ENCODE measurements at places on chromosomes 11 and 22.

- no peak overlapping the region for H3K4me3 ChIP-seq
- DNase-seq, result no peak
- peaks cover 79% of the 10 kb centered on the region for H3K27me3 ChIP-seq
- no peaks in the 10 kb centered on the region for H3K36me3 ChIP-seq
Observed at GRCh38 chr11:17428261-17428660, 39.8 kb upstream of the KCNJ11 start.

- no peak overlapping the region for H3K27ac ChIP-seq
- no peaks in the 10 kb centered on the region for H3K36me3 ChIP-seq
- no peaks in the 10 kb centered on the region for H3K4me1 ChIP-seq
- H3K27me3 ChIP-seq, result no peaks in the 10 kb centered on the region
- no peak for DNase-seq
Observed at GRCh38 chr11:40417627-40418026, 1041.8 kb downstream of the LRRC4C start.

- H3K36me3 ChIP-seq, result no peaks in the 10 kb centered on the region
- H3K27me3 ChIP-seq, result no peaks in the 10 kb centered on the region
- peak overlapping the region; percentile 22 for H3K4me3 ChIP-seq
- DNase-seq, result no peak
Observed at GRCh38 chr11:28702450-28702790, 594.2 kb downstream of the METTL15 start.

- H3K4me3 ChIP-seq, result no peak overlapping the region
- H3K27me3 ChIP-seq, result no peaks in the 10 kb centered on the region
- H3K27ac ChIP-seq, result no peak overlapping the region
- H3K36me3 ChIP-seq, result no peaks in the 10 kb centered on the region
- H3K4me1 ChIP-seq, result peaks cover 7% of the 10 kb centered on the region
- DNase-seq, result no peak
Observed at GRCh38 chr11:103699656-103700055, 336.8 kb upstream of the DDI1 start.

DNA sequence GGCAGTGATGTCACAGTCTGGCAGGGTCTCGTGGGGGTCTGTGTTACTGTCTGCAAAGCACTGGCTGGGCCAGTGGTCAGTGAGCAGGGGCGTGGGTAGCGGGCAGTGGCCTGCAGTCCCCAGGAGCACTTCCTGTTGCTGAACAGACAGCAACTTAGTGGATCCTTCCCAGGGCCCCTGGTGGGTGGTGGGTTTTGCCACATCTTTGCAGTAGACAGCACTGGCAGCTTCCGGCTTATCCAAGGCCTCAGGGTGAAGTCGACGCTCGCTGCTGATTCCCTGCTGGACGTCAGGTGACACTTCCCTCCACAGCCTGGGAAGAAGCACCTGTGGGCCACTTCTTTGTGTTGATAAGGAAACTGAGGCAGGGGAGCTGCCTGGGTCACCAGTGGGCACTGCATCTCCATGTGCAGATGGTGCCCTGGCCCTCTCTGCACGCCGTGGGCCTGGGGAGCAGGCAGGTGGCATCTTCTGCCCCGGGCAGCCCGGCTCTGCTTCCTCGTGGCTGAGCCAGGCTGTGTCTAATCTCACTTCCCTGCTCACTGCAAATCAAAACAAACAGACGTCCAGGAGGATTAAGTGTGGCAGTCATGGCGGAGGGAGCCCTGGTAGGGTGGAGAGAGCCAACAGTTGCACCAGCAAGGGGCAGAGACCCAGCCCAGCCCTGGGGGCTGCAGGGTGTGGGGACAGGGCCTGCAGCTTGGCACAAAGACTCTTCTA, 79.8 kb downstream of the KCNQ1 start:
- no peak overlapping the region for H3K4me3 ChIP-seq
- H3K27me3 ChIP-seq, result peaks cover 31% of the 10 kb centered on the region
- no peak overlapping the region for H3K27ac ChIP-seq
- no peaks in the 10 kb centered on the region for H3K4me1 ChIP-seq

- H3K27ac ChIP-seq, result peak overlapping the region; percentile 97
- DNase-seq, result no peak
- H3K4me3 ChIP-seq, result no peak overlapping the region
- peaks cover 38% of the 10 kb centered on the region for H3K4me1 ChIP-seq
- H3K36me3 ChIP-seq, result peaks cover 25% of the 10 kb centered on the region
Observed at GRCh38 chr11:122813176-122813893, 25.0 kb upstream of the CRTAM start.

DNA sequence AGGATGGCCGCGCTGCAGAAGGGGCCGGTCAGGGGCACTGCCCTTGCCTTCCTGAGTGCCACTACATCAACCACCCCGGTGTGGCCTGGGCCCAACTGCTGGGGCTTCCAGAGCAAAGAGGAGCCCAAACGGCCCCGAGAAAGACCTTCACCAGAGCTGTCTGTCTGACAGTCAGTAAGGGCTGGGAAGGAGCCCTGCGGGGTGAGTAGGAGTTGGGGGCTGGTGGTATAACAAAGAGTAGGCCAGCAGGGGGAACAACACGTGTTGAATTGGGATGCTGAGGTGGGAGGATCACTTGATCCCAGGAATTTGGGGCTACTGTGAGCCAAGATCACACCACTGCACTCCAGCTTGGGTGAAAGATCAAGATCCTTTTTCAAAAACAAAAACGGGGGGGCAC, 3.9 kb downstream of the GSTT4 start:
- H3K27me3 ChIP-seq, result no peaks in the 10 kb centered on the region
- H3K4me1 ChIP-seq, result peaks cover 9% of the 10 kb centered on the region
- no peak for DNase-seq
- H3K36me3 ChIP-seq, result no peaks in the 10 kb centered on the region

- no peaks in the 10 kb centered on the region for H3K4me1 ChIP-seq
- DNase-seq, result no peak
- H3K4me3 ChIP-seq, result no peak overlapping the region
Observed at GRCh38 chr11:120515186-120515723, 3.7 kb downstream of the GRIK4 start.

DNA sequence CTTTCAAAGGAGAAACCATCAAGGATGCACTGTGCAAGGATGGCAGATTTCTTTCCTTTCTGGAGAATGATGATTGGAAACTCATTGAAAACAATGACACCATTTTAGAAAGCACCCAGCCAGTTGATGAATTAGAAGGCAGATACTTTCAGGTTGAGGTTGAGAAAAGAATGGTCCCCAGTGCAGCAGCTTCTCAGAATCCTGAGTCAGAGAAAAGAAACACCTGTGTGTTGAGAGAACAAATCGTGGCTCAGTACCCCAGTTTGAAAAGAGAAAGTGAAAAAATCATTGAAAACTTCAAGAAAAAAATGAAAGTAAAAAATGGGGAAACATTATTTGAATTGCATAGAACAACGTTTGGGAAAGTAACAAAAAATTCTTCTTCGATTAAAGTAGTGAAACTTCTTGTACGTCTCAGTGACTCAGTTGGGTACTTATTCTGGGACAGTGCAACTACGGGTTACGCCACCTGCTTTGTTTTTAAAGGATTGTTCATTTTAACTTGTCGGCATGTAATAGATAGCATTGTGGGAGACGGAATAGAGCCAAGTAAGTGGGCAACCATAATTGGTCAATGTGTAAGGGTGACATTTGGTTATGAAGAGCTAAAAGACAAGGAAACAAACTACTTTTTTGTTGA, 9.8 kb downstream of the FAM111A start:
- no peak overlapping the region for H3K27ac ChIP-seq
- no peaks in the 10 kb centered on the region for H3K4me1 ChIP-seq
- no peak overlapping the region for H3K4me3 ChIP-seq
- no peaks in the 10 kb centered on the region for H3K27me3 ChIP-seq

DNA sequence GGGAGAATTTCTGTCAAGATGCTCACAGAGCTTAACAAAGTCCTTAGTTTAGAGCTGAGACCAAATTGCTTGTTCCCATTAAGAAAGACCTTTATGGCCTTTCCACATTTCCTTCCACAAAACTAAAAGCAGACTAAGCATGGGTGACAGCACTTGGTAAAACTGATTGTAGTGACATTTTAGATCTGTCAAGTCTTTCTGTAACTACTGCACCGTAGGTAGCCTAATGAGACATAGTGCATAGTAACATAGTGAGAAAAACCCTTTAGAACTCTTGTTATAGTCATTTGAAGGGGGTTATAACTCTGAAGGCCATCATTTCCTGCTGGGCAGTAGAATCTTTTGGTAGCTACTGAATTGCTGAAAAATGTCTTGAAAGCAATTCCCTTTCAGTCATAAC, 990.9 kb upstream of the CNTN5 start:
- no peak overlapping the region for H3K4me3 ChIP-seq
- no peak overlapping the region for H3K27ac ChIP-seq

- H3K4me1 ChIP-seq, result peaks cover 38% of the 10 kb centered on the region
- peak; percentile 93 for DNase-seq
- H3K4me3 ChIP-seq, result peak overlapping the region; percentile 45
- H3K27me3 ChIP-seq, result no peaks in the 10 kb centered on the region
- H3K36me3 ChIP-seq, result peaks cover 54% of the 10 kb centered on the region
Observed at GRCh38 chr22:50282361-50283155, 12.4 kb upstream of the MAPK11 start.

GRCh38 chr11:2306452-2306823, 4.6 kb downstream of the TSPAN32 start:
- no peaks in the 10 kb centered on the region for H3K36me3 ChIP-seq
- no peak overlapping the region for H3K27ac ChIP-seq
- DNase-seq, result no peak
- H3K4me1 ChIP-seq, result no peaks in the 10 kb centered on the region
- no peak overlapping the region for H3K4me3 ChIP-seq

GRCh38 chr11:12200991-12201985, 90.9 kb downstream of the MICAL2 start:
- H3K4me3 ChIP-seq, result no peak overlapping the region
- 0 out of 2 replicates have a peak, but pooled peaks cover 4% of the 10 kb centered on the region for H3K36me3 ChIP-seq
- DNase-seq, result no peak
- H3K27me3 ChIP-seq, result no peaks in the 10 kb centered on the region
- no peak overlapping the region for H3K27ac ChIP-seq

- DNase-seq, result no peak
- no peaks in the 10 kb centered on the region for H3K4me1 ChIP-seq
- no peak overlapping the region for H3K27ac ChIP-seq
- 0 out of 2 replicates have a peak, but pooled peaks cover 6% of the 10 kb centered on the region for H3K27me3 ChIP-seq
Observed at GRCh38 chr11:132330515-132330914, 960.1 kb downstream of the NTM start.

DNA sequence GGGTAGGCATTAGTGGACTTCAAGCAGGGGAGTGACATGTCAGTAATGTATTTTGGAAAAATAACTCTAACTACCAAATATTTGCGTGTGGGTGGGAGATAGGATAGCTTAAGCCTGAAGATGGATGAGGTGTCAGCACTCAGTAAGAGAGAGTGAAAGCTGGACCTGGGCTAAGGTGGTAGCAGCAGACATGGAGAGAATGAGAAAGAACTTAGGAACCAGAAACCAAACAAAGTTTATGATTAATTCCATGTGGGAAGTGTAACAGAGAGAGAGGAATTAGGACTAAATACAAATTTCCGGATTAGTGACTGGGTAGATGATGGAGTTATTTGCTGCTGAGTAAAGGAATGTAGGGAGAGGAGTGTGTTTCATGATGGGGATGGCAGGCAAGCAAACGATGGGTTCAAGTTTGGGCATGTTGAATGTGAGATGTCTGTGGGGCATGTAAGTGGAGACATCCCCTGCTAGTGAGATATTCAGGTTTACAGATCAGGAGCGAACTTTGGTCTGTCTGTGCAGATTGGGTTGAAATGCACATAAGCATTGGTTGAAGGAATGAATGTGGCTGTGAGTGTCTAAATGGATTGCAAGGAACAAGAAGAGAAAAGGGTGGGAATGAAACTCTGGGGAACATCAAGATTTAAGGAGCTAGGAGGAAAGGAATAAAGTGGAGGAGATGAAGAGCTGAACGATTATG, 185.6 kb upstream of the MTMR2 start:
- no peak overlapping the region for H3K4me3 ChIP-seq
- no peak for DNase-seq
- H3K27ac ChIP-seq, result no peak overlapping the region
- H3K36me3 ChIP-seq, result peaks cover 6% of the 10 kb centered on the region
- peaks cover 1% of the 10 kb centered on the region for H3K4me1 ChIP-seq

DNA sequence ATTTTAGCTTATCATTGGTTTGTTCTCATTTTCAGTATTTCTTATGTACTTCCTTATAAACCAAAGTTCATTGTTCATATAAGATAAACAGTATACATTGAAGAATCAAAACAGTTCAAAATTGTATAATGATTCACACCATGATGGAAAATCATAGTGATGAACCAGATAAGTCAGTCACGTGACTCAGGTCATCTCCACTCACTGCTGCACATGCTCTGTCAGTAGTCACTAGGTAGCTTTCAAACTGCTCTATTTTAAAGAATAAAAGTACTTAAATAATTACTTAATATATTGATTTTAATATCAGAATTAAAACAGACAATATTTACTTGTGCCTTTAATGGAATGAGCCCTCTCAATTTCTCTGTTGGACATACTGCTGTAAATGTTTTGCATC, 37.5 kb downstream of the PDHX start:
- H3K27ac ChIP-seq, result no peak overlapping the region
- H3K4me3 ChIP-seq, result no peak overlapping the region
- H3K27me3 ChIP-seq, result no peaks in the 10 kb centered on the region
- DNase-seq, result no peak
- H3K36me3 ChIP-seq, result peaks cover 17% of the 10 kb centered on the region

DNA sequence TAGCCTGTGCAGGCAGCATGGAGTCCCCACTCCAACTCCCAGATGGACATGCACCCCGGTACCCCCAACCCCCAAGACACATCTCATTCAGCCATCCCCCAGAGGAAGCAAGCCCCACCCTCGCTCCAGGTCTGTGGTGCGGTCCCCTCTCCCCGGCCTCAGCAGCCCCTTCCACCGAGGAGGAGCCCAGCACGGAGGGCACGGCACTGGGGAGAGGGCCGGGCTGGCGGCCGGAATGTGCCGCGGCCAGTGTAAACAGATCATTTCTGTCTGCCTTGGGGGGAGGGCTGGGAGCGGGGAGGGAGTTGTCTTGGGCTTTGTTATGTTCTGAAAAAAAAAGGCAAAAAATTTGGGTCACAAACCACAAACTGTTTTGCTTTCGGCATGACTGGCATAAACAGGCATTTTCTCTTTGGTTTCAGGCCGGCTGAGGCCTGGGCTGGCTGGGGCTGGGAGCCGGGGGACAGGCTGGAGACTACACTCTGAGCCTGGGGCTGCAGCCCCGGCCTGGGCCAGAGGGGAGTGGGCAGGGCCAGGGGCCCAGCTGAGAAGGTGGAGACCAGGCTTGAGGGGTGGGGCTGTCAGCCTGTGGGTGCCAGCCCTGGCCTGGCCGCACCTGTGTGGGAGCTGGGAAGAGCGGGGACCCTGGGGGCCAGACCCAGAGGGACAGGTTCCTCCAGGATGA, 16.8 kb downstream of the IGF2 start:
- H3K27ac ChIP-seq, result no peak overlapping the region
- H3K4me3 ChIP-seq, result no peak overlapping the region
- H3K36me3 ChIP-seq, result no peaks in the 10 kb centered on the region
- H3K27me3 ChIP-seq, result 0 out of 2 replicates have a peak, but pooled peaks cover 8% of the 10 kb centered on the region
- H3K4me1 ChIP-seq, result peaks cover 6% of the 10 kb centered on the region
- peak; percentile 35 for DNase-seq

GRCh38 chr22:30434843-30435242, 9.3 kb downstream of the MTFP1 start:
- DNase-seq, result no peak
- H3K27me3 ChIP-seq, result no peaks in the 10 kb centered on the region
- no peak overlapping the region for H3K4me3 ChIP-seq
- H3K27ac ChIP-seq, result no peak overlapping the region
